ENCODE measurements at places on chromosomes 11 and 22.

DNA sequence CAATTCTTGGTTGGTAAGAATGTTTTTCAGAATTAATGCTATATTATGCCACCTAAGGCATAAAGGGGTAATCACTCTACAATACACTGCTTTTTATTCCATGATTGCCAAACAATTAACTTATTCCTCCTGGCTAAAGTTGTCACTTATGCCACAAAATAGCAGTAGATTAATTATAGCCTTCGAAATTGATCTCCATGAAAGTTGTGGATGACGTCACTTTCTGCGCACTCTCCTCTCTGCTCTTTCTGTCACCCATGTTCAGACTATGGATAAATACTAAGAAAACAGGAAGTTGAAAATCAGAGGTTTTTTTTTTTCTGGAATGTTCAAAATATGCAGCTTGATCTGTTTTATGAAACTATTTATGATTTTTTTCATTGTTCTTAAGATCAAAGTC lies 790.1 kb upstream of the CNTN5 start:
- DNase-seq: no peak

GRCh38 chr11:107017433-107018218 lies 650 bp downstream of the GUCY1A2 start:
- DNase-seq: peak; percentile 33

DNA sequence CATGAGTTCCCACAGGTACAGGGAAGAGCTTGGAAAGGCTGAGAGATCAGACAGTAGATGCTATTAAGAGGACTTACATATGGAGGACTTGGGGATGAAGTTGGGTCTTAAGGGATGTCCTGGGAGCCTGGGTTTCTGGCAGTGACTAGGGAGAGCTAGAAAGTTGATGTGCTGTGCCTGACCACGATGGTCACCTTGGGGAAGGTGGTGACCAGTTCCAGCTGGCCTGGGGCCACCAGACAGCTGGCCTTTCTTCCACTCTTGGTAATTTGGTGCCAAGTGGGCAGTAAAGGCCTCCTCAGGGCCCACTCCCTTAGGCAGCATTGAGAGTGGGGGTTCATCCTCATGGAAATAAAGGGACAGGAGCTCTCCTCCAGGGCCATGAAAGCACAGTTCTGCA lies 13.9 kb upstream of the CSF2RB start:
- no peak for DNase-seq

DNA sequence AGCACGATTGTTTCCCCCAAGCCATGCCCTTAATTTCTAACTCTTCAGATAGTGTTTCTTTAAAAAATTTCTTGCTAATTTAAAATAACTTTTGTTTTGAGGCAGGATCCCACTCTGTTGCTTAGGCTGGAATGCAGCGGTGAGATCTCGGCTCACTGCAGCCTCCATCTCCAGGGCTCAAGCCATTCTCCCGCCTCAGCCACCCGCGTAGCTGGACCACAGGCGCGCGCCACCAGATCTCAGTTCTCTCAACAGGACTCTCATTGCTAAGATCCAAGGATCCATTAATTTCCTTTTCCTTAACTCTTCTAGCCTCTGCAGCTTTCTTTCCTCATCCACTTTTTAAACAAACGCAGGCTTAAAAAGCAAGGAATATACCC lies 327 bp upstream of the MED17 start:
- no peak for DNase-seq

DNA sequence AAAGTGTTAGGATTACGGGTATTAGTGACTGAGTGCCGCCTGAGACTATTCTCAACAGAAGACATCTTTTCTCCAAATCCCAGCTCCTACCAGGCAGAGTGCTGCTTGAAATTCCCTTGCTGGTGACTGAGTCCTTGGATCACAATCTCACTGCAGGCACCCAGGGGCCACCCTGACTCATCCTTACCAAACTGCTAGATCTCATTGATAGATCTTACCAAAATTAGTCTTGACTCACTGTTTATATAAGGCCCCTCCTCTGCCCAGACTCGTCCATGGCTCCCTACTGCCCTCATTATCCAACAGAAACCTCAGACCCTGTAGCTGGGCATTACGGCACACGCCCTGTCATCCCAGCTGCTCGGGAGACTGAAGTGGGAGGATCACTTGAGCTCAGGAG lies 14.7 kb downstream of the TBC1D10A start:
- peak; percentile 79 for DNase-seq

DNA sequence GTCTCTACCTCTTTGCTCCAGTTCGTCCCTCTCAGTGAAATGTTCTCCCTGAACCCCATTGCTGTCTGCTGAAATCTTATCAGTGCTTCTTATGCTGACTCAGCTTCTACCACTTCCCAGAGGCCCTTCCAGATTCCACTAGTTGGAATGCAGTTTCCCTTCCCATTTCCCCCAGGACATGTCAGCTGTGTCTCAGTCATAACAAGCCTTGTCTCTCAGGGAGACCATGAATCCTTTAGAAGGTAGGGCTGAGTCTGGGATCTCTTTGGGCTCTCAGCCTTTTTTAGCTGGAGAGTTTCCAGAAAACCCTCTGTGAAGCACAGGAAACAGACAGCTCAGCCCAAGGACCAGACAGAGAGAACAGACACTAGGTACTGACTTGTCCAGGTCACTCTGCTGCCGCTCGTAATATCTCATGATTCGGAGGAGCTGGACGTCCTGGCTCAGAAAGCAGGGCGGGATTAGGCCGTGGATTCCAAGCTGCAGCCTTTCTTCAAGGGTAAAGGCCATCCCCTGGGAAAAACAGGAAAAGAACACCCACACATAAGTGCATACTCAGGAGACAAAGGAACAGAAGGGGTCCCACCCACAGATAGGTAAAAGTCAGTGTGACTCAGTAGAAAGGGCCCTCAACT lies 113.0 kb downstream of the ME3 start:
- peak; percentile 79 for DNase-seq

GRCh38 chr11:117735350-117735977 lies 61.6 kb downstream of the DSCAML1 start:
- no peak for DNase-seq

GRCh38 chr11:65781152-65781961 lies 581 bp upstream of the AP5B1 start:
- DNase-seq: no peak

- DNase-seq: no peak
These were observed 65.4 kb downstream of the MTMR3 start for GRCh38 chr22:29948385-29948769.

GRCh38 chr11:28105869-28106268 lies 2.1 kb downstream of the KIF18A start:
- DNase-seq: no peak

GRCh38 chr22:46416520-46416871 lies 81.0 kb downstream of the TRMU start:
- DNase-seq: peak; percentile 32

DNA sequence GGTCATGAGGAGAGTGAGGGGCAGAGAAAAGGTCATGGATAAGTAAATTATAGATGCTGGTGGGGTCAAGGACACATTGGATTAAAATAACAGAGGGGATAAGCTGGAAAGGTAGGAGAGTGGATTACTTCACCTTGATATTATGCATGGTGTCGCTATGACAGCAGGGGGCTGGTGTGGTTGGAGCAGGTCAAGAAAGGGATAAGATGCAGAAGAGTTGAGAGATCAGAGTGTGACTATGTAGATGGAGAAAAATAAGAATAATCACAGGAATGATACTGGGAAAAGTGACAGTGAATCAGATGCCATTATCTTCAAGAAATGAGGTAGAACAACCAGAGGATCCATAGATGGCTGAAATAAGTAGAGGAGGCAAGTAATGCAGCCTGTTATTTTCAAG lies 29.4 kb upstream of the AMOTL1 start:
- no peak for DNase-seq

GRCh38 chr22:46849951-46850350 lies 87.5 kb downstream of the TBC1D22A start:
- no peak for DNase-seq

DNA sequence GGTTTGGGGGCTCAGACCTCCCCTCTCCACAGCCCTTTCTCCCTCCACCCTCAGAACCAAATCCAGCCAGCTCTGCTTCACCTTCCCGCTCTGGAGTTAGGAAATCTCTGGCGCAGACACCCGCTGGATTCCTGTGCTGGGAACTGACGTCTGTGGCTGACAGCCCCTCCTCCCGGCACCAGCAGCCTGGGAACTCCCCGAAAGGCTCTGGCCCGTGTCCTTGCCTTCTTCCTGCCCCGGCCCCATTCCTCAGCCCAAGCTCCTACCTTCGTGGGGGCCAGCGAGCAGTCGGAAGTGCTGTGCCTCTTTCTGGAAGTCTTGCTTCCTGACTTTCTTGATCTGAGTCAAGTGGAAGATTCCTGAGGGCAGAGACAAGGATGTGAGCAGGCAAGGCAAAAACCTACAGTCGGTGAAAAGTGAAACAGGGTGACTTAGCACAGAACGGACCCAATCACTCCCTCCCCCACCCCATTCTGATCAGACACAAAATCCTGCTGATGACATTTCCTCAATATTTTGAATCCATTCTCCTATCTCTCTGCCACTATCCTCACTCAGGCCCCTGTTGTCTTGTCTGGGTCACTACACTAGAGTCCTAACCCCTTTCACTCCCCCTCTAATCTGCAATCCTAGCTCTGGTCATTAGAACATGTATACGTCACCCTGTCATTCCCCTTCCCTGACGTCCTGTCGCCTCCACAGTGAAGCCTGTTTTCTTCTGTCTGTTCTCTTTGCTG lies 34.1 kb downstream of the CHRDL2 start:
- peak; percentile 95 for DNase-seq

- no peak for DNase-seq
These were observed 35.6 kb upstream of the PSMA1 start for GRCh38 chr11:14555818-14556217.

- no peak for DNase-seq
These were observed 52.5 kb upstream of the PRSS23 start for GRCh38 chr11:86747801-86748200.

DNA sequence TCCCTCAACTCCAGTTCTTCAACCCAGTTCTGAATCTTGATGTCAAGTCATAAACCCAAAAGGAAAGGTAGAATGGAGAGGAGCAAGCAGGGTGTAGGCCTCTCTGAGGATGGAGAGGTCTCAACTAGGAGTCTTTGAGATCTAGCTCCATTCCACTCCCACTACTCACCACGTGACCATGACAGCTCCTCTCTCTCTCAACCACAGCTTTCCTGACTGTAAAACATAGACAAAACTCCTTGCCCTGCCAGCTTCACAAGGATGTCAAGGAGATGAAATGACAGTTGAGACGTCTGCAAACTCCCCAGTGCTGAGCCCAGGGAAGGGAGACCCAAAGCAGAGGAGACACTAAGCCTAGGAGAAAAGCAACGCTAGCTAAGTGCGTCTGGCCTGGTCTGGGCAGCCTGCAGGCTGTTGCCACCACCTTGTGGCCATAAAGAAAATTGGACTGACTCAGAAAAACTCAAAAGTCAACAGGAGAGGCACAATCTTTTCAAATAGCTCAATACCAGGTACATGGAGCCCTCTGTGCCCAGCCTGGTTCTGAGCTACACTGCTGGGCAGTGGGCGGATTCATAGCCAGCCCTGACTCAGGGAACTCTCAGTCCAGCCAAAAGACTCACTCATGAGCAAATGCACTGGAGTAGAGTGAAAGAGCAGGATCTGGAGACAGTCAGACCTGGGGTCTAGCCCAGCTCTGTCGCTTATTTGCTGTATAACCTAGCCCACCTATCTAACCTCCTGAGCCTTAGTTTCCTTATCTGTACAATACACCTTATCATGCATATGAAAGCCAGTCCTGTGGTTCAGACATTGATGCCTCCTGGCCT lies 3.4 kb downstream of the CLPB start:
- DNase-seq: peak; percentile 61

GRCh38 chr22:23282089-23282501 lies 101.8 kb downstream of the BCR start:
- peak; percentile 80 for DNase-seq

- DNase-seq: peak; percentile 72
These were observed 3.7 kb upstream of the POLD4 start for GRCh38 chr11:67356864-67357561.

DNA sequence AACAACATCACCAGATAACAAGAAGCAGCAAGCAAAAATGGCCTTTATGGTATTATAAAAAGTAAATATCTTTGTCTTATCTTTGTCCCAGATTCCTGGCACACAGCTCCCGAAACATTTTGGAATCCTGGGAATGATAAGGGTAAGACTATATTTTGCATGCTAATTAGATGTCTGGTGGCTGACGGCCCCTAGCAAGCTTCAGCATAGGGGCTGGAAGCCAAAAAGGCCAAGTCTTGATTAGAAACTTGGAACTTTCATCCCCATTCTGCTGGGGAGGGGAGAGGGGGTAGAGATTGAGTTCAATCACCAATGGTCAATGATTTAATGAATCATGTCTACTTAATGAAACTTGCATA lies 38.2 kb upstream of the EED start:
- no peak for DNase-seq

GRCh38 chr11:109237636-109238035 lies 184.4 kb upstream of the C11orf87 start:
- peak; percentile 40 for DNase-seq

GRCh38 chr11:3231550-3231850 lies 717 bp downstream of the MRGPRE start:
- DNase-seq: no peak

- DNase-seq: no peak
These were observed 31.6 kb downstream of the OR10A6 start for GRCh38 chr11:7899418-7899817.

All from AG10803 (cell line).